ENCODE measurements at places on chromosomes 16 and 17.

DNA sequence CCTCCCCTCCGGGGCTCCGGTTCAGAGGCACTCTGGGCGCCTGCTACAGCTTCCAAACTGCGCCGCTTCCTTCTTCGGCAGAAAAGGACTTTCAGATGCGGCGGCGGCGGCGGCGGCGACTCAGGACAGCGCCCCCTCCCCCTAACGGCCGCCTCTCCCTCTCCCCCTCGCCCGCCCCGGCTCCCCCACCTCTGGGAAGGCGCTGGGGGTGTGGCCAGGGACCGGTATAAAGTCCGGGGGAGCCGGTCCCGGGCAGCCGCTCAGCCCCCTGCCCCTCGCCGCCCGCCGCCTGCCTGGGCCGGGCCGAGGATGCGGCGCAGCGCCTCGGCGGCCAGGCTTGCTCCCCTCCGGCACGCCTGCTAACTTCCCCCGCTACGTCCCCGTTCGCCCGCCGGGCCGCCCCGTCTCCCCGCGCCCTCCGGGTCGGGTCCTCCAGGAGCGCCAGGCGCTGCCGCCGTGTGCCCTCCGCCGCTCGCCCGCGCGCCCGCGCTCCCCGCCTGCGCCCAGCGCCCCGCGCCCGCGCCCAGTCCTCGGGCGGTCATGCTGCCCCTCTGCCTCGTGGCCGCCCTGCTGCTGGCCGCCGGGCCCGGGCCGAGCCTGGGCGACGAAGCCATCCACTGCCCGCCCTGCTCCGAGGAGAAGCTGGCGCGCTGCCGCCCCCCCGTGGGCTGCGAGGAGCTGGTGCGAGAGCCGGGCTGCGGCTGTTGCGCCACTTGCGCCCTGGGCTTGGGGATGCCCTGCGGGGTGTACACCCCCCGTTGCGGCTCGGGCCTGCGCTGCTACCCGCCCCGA lies at the start of gene IGFBP4:
IGFBP4 (plus strand) TSS at position 255 of the 792 bp plus-strand sequence; CDS start at position 541, 286 bp downstream.
- DNase-seq: no peak

DNA sequence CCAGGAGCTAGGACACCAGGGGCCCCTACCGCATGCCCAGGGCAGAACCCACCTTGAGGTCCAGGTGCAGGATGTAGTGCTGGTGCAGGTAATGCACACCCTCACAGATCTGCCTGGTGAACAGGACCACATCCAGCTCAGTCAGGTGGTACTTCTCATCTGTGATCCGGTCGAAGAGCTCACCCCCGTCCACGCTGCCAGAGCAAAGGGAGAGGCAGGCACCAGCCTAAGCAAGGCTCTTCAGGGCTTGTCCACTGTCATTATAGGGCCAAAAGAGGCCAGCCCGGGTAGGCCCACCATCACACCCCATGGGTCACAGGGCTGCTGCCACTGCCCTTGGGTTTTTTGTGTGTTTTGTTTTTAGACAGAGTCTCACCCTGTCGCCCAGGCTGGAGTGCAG lies 21.0 kb downstream of the MYLK3 start:
- no peak for DNase-seq

DNA sequence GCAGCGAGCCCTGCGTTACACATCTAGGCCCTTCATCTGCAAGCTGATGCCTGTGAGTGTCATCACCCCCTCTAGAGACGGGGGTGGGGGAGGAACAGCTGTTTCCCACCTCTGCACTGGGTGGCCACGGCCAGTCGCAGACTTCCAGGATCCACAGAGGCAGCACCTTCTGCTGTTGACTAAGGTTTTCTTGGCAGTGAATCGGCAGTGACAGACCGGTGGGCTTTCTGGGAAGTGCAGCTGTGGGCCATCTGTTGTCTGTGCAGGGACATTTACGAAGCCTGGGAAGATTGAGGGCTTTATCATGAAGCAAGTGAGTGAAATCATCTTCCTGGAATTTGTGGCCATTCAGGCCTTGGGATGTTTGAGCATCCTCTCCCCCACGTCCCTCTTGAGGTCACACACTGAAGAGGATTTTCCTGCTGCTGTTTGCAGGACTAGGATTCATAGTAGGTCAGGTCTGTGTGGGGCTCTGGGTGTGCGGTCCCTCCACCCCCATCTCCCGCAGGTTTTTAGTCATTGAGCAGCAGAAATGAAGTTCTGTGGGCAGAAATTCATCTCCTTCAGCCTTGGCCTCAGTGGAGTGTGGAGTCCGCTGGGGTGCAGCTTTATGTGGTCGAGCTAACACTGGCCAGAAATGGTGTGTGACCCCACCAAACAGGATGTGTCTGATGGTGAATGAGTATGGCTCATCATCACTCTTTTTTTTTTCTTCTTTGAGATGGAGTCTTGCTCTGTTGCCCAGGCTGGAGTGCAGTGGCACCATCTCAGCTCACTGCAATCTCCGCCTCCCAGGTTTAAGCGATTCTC lies 12.0 kb downstream of the PGS1 start:
- DNase-seq: peak; percentile 98

- DNase-seq: no peak
These were observed 47.3 kb downstream of the MYOCD start for GRCh38 chr17:12712941-12713340.

DNA sequence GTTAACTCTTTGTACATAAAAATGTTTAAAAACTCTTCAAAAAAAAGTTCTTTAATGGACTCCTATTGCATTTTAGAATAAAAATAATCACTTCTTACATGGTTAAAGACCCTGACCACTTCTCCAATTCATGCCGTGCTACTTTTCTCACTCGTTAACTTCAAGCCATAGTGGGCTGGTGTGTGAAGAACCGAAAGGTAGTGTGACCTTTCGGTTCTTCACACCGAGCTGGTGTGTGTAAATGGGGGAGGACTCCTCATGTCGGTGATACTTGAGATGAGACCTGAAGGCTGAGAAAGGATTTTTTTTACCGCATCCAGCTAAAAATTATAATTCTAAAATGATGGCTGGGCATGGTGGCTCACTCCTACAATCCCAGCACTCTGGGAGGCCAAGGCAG lies 22.1 kb downstream of the RFFL start:
- no peak for DNase-seq

GRCh38 chr16:66845791-66846221 lies 1.6 kb downstream of the CA7 start:
- DNase-seq: no peak

DNA sequence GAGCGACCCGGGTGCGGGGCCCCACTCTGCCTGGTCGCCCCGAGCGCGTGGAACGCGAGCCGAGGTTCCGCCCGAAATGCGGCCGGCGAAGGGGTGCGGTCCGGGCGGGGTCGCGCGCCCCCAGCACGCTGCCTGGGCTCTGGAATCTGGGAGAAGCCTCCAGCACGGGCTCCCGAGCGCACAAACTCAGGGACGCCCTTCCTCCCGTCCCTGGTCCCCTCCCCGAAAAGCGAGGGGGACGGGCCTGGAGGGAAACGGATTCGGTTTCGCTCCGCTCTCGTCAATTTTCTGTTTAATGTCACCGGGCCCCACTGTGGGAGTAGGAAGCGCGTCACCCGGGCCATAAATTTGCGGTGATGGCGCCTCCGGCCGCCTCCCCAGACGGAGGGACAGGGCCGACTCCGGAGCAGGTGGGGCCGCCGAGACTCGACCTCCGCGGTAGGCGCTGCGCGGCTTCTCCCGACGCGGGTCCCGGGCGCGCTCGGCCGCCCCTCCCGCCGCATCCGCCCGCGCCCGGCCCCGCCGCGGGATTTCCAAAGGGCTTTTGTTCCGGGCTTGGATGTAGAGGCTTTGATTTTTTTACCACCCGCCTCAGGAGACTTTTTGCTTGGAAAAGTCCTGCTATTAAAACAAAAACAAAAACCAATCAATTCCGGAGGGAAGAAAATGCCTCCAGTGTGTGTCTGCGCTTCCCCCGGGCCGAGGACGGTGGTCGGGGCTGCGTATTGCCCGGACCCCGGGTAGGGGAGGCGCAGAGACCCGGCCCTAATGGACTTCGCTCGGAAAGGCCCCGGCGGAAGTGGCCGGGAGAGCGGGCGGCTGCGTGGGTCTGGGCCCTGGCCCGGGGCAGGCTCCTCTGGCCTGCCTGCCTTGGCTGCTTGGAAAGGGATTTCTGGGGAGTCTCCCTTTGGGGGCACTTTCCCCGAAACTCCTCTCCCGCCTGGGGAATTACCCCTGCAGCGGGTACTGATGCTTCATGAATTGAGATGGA lies 7.9 kb upstream of the BAHCC1 start:
- DNase-seq: no peak

GRCh38 chr17:2385240-2386210 lies 15.3 kb downstream of the MNT start:
- DNase-seq: no peak

- no peak for DNase-seq
These were observed 54.8 kb downstream of the GPATCH8 start for GRCh38 chr17:44448412-44448811.

- no peak for DNase-seq
These were observed 51.1 kb upstream of the LGALS9 start for GRCh38 chr17:27579897-27580321.

DNA sequence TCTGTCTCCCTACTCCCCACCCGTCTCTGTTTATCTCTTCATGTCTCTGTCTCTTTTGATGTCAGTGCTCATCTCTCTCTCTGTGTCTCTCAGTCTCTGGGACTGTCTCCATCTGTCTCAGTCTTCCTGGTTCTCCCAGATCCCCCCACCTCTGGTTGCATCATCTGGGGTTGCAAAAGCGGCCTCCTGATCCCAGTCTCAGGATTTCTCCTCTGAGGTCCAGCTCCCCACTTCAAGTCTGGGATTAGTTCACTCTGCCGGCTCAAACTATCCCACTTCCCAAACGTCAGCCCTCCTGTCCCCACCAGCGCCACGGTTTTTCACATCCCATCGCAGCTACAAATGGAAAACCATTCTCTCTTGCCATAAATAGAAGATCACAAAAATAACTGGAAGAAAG lies 9.0 kb downstream of the TEKT5 start:
- DNase-seq: no peak

DNA sequence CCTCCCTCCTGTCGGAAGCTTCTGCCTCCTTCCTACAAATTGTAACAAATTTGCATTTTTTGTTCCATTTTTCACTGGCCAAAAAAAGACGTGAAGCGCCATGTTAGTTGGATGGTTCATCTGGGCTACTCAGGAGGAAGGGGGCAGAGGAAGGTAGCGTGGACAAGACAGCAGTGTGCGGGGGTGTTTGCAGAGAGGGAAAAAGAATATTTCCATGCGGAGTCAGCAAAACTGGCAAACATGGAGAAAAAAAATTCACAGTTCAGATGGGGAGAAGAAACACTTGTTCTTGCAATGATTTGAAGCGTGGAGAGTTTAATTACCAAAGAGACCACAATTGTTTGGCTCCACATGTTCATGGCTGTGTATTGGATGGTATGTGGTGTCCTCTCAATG lies 138.8 kb upstream of the ERCC4 start:
- no peak for DNase-seq

DNA sequence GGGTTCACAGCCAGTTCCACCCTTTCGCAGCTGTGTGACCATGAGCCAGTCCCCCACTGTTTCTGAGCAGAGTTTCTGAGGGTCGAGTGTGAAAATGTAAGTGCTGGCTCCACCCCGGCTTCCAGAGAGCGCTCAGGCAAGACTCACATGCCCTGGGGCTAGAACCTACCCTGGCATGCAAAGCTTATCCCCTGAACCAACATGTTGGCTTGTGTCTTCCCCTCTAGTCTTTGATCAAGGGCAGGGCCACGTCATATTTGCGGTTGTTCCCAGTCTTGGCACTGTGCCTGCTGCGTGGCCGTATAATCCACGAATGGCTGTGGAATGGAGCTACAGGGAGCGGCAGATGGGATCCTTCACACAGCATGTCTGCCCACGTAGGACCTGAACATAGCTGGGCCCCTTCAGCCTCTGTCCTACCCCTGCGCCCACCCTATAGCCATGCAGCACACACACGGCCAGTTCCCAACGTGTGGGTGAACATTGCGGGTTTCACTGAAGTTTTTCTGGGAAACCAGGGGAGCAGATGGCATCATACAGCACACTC lies 84.8 kb downstream of the MRM1 start:
- no peak for DNase-seq
